ENCODE measurements at places on chromosomes 5 and 9.

- no peak for DNase-seq
These were observed 14.1 kb downstream of the POLR3G start for GRCh38 chr5:90488791-90489190.

- no peak for DNase-seq
These were observed 128.2 kb upstream of the IRX2 start for GRCh38 chr5:2879701-2880100.

- DNase-seq, result no peak
These were observed 227.4 kb downstream of the FSTL4 start for GRCh38 chr5:133384903-133385302.

GRCh38 chr5:19837536-19838174 is 150.3 kb downstream of the CDH18 start:
- no peak for DNase-seq

GRCh38 chr9:15843316-15843715 is 290.5 kb downstream of the CCDC171 start:
- no peak for DNase-seq

DNA sequence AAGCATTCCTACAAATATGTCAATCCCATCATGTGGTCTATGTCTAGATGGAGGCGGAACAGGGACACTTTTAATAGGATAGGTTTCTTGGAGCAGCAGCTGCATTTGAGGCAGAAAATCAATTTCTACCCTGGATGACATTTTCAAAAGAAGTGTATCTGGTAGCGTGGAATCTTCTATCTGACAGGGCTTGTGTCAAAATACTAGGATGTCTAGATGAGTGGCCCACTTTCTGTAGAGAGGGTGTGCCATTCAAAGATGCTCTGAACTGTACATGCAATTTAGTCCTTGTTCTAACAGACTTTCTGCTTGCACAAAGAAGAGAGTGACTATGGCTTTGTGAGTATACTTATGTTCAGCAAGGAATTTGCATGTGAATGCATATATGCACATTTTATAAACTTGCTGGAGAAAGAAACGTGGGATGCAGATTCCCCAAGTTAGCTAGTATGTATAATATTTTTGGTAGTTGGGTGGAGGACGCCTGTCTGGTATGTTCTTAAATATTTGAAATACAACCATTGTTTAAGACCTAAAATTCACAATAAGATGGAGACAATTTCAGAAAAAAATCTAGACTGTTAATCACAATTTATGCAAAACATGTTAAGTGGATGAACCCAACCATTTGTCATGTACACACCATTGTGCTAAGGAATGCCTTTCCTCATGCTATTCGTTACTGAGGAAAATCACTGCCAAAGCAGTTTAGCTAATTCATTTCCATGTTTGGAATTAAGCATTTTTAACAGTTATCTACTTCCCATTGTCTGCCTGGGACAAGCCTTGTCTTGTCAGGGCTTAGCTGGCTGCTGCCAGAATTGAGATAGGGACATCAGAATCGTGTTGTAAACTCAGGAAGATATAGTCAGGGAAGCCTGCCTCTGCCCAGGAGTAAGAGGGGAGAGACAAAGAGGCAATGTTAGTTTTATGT is 129.1 kb upstream of the MEF2C start:
- no peak for DNase-seq

GRCh38 chr5:14112998-14113652 is 30.0 kb upstream of the TRIO start:
- DNase-seq, result no peak

Measured in NCI-H526 (cell line).